ENCODE measurements at places on chromosomes 7 and 10.

DNA sequence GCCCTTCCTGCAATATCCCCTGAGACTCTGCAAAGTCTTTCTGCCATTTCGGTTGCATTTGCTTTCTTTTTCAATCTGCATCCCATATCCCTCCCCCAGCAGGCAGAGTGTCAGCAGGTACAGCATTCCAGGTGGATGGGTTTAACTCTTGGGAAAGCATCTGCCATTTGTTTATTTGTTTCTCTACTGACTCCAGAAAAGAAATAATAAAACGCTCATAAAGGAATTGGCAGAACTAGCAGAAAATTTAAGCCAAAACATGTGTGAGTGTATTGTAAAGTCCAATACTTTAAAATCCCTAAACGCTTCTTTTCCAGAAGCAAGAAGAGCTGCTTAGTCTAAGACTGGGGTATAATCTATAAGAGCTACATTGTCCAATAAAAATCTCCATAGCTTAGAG, 393.8 kb downstream of the TNS3 start:
- no peak for DNase-seq

- DNase-seq: peak; percentile 99
Observed at GRCh38 chr7:24477398-24478136, 95.7 kb upstream of the PALS2 start.

DNA sequence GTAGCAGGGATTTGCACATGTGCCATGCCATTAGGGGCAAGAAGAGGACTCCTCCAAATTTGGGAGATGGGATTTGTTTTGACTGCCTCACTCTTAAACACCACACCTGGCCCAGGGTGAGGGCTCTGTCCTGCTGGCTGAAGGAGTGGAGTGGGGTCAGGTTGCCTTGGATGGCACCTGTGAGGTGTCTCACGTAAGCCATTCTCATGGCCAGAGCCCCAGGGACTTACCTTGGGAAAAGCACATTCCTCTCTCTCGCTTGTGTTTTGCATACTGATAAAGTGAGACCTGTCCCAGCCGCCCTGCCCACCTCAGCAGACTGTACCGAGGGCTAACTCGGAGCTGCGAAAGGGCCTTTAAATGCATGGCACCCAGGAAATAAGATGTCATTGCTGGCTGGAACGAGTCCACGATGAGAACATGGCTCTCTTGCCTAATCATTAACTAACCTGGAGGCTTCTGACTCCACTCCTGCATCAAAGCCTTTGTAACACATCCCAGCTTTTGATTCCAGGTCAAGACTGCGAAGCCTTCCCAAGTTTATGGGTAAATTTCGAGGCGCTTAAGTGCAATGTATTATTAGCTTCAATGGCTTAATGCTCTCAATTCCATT, 184.0 kb upstream of the RNF32 start:
- DNase-seq: no peak

DNA sequence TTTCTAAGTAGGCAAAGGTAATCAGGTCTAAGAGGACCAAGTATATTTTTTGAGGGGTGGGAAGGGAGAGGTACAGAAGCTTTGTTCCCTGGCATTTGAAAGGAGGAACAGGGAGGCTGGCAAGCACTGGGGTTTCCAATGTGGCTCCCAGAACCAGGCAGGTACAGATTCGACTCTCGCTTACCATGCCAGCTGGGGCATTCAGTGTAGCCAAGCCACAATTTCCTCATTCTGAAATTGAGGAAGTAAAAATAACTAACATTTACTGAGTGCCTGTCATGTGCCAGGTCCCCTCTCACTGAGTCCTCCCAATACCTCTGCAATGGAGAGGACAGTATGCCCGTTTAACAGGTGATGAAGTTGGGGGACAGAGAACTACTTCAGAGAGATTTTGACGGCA, 45.9 kb upstream of the BET1 start:
- no peak for DNase-seq

GRCh38 chr7:99579956-99580777, 17.9 kb upstream of the TMEM225B start:
- no peak for DNase-seq

DNA sequence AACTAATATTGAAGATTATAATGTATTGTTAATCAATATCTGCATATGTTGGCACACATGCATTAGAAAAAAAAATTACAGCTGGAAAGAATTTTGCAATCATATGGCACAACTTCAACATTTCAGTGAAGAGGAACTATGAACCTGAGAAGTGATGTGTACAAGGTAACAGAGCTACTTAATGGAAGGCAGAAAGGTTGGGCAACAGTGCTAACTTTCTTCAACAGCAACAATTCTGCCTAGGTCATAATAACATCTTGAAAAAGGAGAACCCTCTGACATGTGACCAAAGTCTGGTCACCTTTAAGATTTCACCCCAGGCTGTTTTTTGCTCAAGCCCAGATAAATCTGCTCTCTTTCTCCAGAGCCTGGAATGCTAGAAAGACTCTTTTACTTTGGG, 47.9 kb upstream of the SKAP2 start:
- no peak for DNase-seq

DNA sequence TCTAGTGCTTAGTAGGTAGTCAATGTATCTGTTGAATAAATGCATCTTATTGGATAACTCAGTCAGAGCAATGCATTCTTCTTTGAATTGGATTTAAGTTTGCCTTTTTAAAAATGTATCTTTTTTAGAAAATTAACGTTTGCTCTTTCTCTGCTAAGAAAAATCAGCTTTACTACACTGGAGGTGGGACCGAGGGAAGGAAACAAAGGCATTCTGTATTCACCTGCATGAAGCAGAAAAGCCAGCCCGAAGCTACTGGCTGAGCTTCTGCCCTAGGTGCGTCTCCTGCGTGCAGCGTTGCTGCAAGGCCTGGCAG, 22.2 kb upstream of the ITGB1 start:
- DNase-seq: no peak

DNA sequence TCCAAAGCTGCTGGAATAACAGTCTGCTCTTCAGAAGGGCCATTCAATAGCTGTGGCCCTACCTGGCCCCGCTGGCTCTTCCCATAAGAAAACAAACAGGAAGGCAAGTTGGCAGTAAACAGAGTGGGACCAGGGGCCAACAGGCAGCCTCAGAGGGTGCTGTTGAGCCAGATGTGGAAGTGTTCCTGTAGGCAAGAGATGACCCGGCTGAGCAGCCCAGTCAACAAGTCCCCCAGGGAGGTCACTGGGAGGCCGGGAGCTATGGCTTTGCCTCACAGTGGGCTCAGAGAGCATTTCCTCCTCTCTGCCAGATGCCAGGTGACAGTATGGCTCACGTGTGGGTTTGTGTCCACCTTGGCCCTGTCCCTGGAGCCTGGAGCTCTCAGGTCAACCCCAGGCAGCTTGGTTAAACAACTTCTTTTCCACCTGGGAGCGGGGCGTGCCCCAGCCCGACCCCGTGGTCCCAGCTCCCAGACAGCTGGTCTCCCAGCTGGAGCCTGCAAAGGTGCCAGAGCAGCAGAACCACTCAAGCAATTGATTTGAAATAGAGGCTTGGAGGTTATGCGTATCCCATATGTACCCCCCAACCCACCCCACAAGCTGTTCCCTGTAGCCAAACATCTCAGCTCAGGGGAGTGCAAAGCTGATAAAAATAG, 33.8 kb upstream of the LOXL4 start:
- no peak for DNase-seq

DNA sequence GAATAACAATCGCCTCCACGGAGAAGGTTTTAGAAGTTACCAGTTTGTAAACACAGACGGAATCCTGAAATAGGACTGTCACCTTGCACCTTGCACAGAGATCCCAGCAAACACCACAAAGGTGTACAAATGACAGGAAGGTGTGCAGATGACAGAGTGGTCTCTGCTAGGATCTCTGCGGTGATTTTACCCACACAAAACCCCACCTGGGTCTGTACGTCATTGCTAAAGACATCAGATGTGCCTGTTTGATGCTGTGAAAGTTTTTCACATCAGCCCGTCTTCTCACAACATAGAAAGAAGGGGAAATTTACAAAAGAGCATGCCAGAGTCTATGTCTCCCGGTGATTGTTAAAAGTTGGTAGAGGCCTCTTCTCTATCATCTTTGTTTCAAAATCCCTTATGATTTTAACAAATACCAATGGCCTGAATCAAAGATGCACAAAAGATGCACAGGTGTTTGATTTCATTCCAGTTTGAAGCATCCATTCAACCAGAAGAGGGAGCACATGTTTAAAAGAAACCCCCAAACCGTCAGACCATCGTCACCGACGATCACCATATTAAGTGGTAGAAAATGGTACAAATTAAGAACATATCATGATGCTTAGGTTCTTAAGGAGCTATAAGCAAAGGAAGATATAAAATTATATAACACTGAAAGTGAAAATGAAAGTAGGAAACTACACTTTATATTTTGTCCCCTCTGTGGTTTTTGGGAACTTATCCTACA, 576.5 kb downstream of the PTPRN2 start:
- DNase-seq: no peak

All from brain pericyte (primary cell).